Lung microvascular endothelial cell (primary cell): ENCODE measurements at places on chromosomes 6 and 20. TPM values are rescaled to one million over a fixed set of nuclear protein-coding genes. Genes with fewer than 3 reads are reported as not detected.

- no peak for DNase-seq
Observed at GRCh38 chr6:44921798-44922197, 406.3 kb upstream of the RUNX2 start.

DNA sequence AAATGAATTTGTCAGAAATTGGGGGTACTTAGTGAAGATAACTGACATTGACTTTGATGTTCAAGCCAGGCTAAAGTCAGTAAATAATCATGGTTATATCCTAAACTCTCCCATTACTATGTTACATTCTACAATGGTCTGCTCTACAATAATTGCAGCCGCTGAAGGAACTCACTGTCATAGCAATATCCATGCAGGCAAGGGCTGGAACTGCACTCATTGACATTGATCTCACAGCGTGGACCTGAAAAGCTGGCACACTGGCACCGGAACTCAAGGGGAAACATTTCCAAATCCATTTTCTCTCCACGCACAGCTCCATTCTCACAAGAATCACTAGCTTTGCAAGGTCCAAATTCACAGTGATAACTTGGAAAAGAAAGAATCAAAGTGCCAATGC lies 702.7 kb downstream of the EYS start:
- DNase-seq, result no peak

- no peak for DNase-seq
Observed at GRCh38 chr6:20236909-20237600, 24.8 kb upstream of the MBOAT1 start.

- DNase-seq, result no peak
Observed at GRCh38 chr6:32637219-32637880, at the start of gene HLA-DQA1. Gene HLA-DQA1 (plus strand): TSS chr6:32637406. CDS start chr6:32637459, 53 bp downstream.

Gene WFDC5
- total RNA-seq, result not detected in 2 replicates

DNA sequence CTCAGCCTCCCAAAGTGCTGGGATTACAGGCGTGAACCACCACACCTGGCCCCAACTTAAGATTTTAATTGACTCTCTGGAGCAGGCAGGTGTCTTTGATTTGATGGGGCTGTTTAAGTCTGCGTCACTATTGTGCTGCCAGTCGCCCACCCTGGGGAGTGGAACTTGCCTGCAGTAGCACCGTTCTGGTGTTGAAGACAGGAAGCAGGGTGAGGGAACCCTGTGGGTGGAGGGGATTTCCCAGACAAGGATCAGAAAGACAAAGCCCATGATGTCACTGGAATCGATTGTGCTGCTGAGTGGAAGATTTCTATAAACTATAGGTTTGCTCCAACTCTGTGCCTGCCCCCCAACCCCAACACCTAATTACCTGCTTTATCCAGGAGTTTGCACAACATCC lies 11.0 kb downstream of the ALDH8A1 start:
- DNase-seq, result no peak

DNA sequence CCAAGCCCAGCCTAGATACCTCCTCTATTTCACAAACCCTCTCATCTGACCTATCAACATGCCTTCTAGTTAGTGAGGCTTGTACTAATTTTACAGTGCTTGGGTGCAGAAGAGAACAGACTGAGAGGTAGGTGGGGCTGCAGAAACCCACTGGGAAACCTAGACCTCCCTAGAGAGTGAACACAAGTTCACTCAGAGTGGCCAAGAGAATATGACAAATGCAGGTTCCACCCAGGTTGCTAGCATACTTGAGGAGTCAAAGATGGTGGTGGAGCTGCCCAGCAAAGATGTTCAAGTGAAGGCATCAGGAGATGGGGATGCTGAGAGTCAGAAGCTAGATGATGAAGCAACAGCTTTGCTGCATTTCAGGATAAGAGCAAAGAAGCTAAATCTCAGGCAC lies 337.0 kb downstream of the PTPRT start:
- no peak for DNase-seq

Gene CRISP3
- not detected in 2 replicates for total RNA-seq

DNA sequence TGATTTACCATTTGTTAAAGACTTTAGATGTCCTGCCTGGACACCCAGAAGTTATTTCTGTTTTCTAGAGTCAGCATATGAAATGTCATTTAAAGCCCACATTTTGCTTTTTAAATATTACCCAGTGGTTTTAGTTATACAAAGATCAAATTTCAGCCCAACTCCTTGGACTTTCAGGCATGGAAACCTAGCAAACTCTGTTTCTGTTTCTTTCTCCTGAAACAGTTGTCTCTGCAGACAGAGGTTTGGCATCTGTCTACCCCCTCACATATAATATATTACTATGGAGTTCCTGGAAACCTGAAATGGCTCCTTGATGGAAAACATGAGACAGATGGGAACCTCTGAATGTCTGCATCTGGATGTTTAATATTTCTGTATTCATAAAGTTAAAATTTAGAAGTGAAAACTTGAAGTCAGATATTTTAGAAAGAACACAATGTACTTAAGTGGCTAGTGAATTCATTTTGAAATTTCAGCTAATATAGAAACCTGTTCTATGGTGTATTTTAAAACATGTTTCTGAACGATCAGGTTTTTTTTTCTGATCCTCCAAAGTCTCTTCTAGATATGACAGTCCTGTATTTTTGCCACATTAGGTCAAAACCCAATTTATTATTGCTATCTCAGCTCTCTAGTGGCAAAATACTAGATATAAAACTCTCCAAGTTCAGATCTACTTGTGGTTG lies 743.3 kb downstream of the CD109 start:
- no peak for DNase-seq

DNA sequence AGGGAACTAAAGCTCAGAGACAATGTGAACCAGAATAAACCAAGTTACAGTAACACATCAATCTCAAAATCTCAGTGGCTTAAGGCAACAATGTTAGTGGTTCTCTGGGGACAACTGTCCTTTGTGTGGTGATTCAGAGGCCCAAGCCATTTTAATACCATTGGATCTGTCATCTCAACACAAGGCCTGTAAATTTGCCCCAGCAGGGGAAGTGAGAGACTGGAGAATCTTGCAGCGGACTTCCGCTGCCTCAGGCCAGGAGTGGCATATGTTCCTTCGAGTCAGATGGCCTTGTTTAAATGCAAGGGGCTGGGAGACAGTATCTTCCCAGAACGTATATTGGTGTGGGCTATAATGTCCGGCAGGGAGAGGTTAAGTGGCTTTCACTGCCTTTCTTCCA lies 126.0 kb downstream of the CD83 start:
- no peak for DNase-seq

Gene NHLRC1
- 0.65 and 0.99 TPM in 2 replicates for total RNA-seq

Gene HDGFL1
- not detected in 2 replicates for total RNA-seq

GRCh38 chr20:33689973-33690372 lies 3.8 kb upstream of the E2F1 start:
- no peak for DNase-seq

DNA sequence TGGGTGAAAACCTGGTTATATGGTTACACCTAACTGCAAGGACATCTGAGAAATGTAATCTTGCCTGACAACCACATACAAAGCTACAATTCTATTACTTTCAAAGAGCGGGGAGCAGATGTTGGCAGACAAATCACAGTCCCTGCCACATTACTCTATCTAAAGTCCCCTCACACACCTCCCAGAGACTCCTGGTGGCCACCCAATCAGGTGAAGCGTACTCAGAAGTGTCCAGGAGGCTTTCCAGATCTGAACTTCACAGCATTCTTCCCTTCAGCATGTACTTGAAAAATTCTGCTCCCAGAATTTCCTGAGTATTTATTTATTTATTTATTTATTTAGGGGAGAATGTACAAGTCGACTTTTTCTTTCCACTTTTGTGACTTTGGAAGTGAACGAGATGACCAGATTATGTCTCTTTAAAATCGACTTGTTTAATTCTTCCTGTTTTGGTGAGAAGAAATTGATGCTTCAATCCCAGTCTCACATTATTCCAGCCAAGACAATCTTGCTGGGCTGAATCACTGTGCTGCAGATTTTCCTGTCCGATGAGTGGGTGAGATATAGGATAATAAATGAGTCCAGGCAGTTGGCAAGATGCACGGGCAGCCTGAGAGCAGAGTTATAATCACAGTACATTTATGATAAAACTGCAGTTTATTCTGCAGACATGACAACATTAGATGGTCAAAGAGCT lies 46.9 kb upstream of the POPDC3 start:
- no peak for DNase-seq

Gene HAO1
- not detected in 2 replicates for total RNA-seq

Gene SYNDIG1
- total RNA-seq, result not detected in 2 replicates
